ENCODE measurements at places on chromosomes 13 and 19. TPM values are rescaled to one million over a fixed set of nuclear protein-coding genes. Genes with fewer than 3 reads are reported as not detected.

Gene CD37
- 13.2 TPM for total RNA-seq

Gene KIR2DL4
- total RNA-seq = 0.75 TPM

Gene ZNF600
- 8.5 TPM for total RNA-seq

Gene CEACAM7
- total RNA-seq = not detected

Gene CEACAM6
- total RNA-seq = not detected

Gene GET3
- 35.1 TPM for total RNA-seq

Gene KLK13
- total RNA-seq = not detected

Gene KRTDAP
- not detected for total RNA-seq

Gene HSD17B14
- total RNA-seq = 14.9 TPM

Gene SIGLECL1
- not detected for total RNA-seq

Gene ZNF865
- total RNA-seq = 8.9 TPM

Gene S1PR5
- total RNA-seq = not detected

Gene KCNJ14
- 0.66 TPM for total RNA-seq

Gene MBD3L3
- total RNA-seq = not detected

Gene IFNL4
- total RNA-seq = not detected

Gene MBD3L5
- not detected for total RNA-seq

Gene LILRA2
- total RNA-seq = 4.9 TPM

Gene SLC35E1
- 30.6 TPM for total RNA-seq

Gene SYCN
- not detected for total RNA-seq

Gene CLDND2
- not detected for total RNA-seq

Gene ABCC4
- 7.7 TPM for total RNA-seq

Gene ZNF763
- 3.2 TPM for total RNA-seq

Gene NXNL1
- 1.3 TPM for total RNA-seq

Gene ONECUT3
- not detected for total RNA-seq

Gene PTBP1
- total RNA-seq = 88.4 TPM

Gene DLL3
- total RNA-seq = not detected

Gene DAND5
- total RNA-seq = not detected

Gene ZNF829
- 3.5 TPM for total RNA-seq

Gene TPTE2
- total RNA-seq = 0.94 TPM

Gene SIGLEC8
- 0.17 TPM for total RNA-seq

Gene ZNF878
- 0.44 TPM for total RNA-seq

Gene SLC10A2
- total RNA-seq = not detected

Gene TRPC4
- 0.82 TPM for total RNA-seq

Gene COX6B2
- total RNA-seq = not detected

Gene CLEC17A
- not detected for total RNA-seq

Gene IGFL3
- not detected for total RNA-seq

Gene OR7E24
- not detected for total RNA-seq

Gene C3
- total RNA-seq = 644 TPM

Gene MEIOSIN
- not detected for total RNA-seq

Gene LGI4
- total RNA-seq = 12.7 TPM

Gene C19orf25
- total RNA-seq = 2.9 TPM

Gene EDNRB
- total RNA-seq = 163 TPM

Gene SIGLEC14
- not detected for total RNA-seq

Gene TNFSF11
- not detected for total RNA-seq

Gene SMIM7
- total RNA-seq = 122 TPM

Gene FFAR2
- not detected for total RNA-seq

Gene SERTAD1
- total RNA-seq = 7.6 TPM

Gene IZUMO2
- not detected for total RNA-seq

Gene ZNF610
- total RNA-seq = 0.94 TPM

Gene MTUS2
- not detected for total RNA-seq

Gene ZNF541
- not detected for total RNA-seq
